ENCODE measurements at places on chromosomes 2 and 18. TPM values are rescaled to one million over a fixed set of nuclear protein-coding genes. Genes with fewer than 3 reads are reported as not detected.

The C1QL2 gene
- total RNA-seq = not detected

The PLCD4 gene
- total RNA-seq = 9.3 TPM

The SPDYA gene
- total RNA-seq = 0.13 TPM

The BMP10 gene
- total RNA-seq = not detected

The SIX2 gene
- 0.72 TPM for total RNA-seq

The CFC1 gene
- not detected for total RNA-seq

The LCT gene
- 0.08 TPM for total RNA-seq

The KIF1A gene
- total RNA-seq = 2.7 TPM

The SLC23A3 gene
- 1.4 TPM for total RNA-seq

The SP5 gene
- total RNA-seq = not detected

The POTEC gene
- not detected for total RNA-seq

Measured in epithelial cell of alveolus of lung (primary cell).